Astrocyte (in vitro differentiated cells and primary cell): ENCODE measurements at places on chromosomes 7 and 10. TPM values are rescaled to one million over a fixed set of nuclear protein-coding genes. Genes with fewer than 3 reads are reported as not detected.

- H3K4me3 ChIP-seq = peak overlapping the region; percentile 3
- peak overlapping the region; percentile 83 for H3K27ac ChIP-seq
- H3K27me3 ChIP-seq = no peaks in the 10 kb centered on the region
- no peaks in the 10 kb centered on the region for H3K36me3 ChIP-seq
These were observed 136.1 kb downstream of the SEMA3A start for GRCh38 chr7:84058311-84059076.

Gene CYP2E1
- total RNA-seq = 2.2 TPM in 2 replicates

Gene CDC123
- 107 and 110 TPM in 2 replicates for total RNA-seq

Gene SYT15
- total RNA-seq = 1.2 and 1.4 TPM in 2 replicates

- no peak overlapping the region for H3K4me3 ChIP-seq
- H3K4me1 ChIP-seq = no peaks in the 10 kb centered on the region
- no peaks in the 10 kb centered on the region for H3K36me3 ChIP-seq
These were observed 114.4 kb downstream of the MICU1 start for GRCh38 chr10:72511459-72511858.

DNA sequence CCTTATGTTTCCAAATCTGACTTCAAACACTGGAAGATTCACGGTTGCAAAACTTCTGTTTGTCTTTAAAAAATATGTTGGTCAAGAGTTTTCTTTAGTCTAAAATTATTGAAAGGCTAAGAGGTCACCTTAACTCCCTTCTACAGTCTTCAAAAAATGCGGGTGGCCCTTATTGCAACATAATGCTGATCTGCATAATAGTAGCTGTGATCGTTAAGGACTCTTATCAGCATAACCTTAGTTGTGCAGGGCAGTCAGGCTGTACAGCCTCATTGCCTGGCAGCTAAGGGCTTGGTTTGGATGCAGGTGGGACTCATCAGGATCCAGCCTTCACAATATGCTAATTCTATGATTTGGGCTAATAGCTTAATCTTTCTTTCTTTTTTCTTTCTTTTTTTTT, 15.0 kb downstream of the KIAA1217 start:
- no peak overlapping the region for H3K4me3 ChIP-seq
- no peaks in the 10 kb centered on the region for H3K36me3 ChIP-seq
- H3K27me3 ChIP-seq = no peaks in the 10 kb centered on the region
- no peak overlapping the region for H3K27ac ChIP-seq
- no peaks in the 10 kb centered on the region for H3K4me1 ChIP-seq

Gene CHST15
- 20.6 and 21.2 TPM in 2 replicates for total RNA-seq
